ENCODE measurements at places on chromosomes 2 and 18.

DNA sequence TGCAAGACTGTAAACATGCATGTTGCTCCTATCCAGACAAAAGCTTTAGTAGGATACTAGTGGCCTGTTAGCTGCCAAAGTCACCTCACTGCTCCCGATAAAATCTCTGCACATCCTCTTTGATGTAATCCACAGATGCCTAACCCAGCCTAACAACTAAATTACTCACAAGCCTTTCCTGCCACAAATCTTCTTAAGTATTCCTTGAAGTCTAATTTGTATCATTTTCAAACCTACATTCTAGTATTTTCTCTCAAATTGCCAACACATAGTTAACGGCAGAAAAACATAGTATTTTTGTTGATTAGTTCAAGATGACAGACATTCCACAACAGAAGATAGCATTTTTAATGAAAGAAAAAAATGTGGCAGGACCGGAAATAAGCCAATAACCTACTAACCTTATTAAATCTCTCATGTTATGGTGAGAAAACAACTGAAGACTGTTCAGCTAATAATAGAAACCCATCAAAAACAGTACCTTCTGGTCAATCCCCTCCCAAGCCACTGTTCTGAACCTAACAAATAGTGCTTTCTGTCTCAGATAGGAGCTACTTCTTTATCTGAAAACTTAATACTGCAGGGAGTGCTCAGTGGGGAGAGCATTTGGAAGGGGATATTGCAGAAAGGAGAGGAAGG, at the start of gene MPP4:
Gene MPP4 (minus strand): TSS at position 57 of the 639 bp plus-strand sequence. CDS start 4,690 bp downstream, outside the sequence.
- DNase-seq, result no peak

- no peak for DNase-seq
Measured at GRCh38 chr2:105324732-105325131, 4.8 kb downstream of the TGFBRAP1 start.

GRCh38 chr2:42314892-42315468, 46.0 kb downstream of the COX7A2L start:
- no peak for DNase-seq

- no peak for DNase-seq
Measured at GRCh38 chr2:108612153-108612513, 77.9 kb downstream of the LIMS1 start.

DNA sequence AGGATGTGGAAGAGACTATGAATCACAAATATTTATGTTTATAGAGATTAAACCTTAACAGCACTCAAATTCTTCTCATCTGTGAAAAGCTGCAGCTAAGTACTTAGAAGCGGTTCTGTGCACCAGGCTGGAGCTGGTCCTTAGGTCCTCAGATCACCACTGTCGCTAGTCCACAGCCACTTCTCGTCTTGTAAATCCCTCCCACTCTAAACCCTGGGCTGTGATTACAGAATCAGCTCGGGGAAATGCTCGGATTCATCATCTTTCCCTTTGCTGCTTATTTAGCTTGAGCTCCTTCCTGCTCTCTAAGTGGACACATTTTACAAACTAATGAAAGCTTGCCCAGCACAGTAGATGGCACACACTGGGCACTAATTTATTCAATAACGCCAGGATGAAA, 61.7 kb downstream of the RNF152 start:
- DNase-seq, result no peak

- no peak for DNase-seq
Measured at GRCh38 chr18:5884375-5884774, 10.9 kb downstream of the TMEM200C start.

- DNase-seq, result no peak
Measured at GRCh38 chr2:132654968-132655367, 15.0 kb downstream of the LYPD1 start.

GRCh38 chr2:233821196-233821595, 33.1 kb downstream of the HJURP start:
- DNase-seq, result no peak

GRCh38 chr2:10356439-10356811, 53.7 kb downstream of the HPCAL1 start:
- no peak for DNase-seq

DNA sequence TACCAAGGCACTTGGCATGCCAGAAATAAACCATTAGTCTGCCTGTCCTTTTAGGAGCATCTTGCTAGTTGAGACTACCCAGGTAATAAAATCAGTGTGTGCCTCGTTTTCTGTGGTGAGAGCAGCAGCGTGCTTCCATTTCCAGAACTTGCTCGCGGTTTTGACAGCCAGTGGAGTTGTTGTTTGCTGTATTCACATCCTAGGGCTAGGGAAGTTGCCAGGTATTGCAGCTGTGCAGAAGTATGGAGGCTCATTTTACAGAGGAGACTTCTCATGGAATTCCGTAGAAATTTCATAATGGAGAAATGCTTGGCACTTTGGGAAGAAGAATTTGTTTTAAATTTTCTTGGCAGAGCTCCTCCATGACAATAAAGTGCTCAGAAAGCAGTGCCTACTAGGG, 1355.1 kb upstream of the ZEB2 start:
- DNase-seq, result peak; percentile 58

DNA sequence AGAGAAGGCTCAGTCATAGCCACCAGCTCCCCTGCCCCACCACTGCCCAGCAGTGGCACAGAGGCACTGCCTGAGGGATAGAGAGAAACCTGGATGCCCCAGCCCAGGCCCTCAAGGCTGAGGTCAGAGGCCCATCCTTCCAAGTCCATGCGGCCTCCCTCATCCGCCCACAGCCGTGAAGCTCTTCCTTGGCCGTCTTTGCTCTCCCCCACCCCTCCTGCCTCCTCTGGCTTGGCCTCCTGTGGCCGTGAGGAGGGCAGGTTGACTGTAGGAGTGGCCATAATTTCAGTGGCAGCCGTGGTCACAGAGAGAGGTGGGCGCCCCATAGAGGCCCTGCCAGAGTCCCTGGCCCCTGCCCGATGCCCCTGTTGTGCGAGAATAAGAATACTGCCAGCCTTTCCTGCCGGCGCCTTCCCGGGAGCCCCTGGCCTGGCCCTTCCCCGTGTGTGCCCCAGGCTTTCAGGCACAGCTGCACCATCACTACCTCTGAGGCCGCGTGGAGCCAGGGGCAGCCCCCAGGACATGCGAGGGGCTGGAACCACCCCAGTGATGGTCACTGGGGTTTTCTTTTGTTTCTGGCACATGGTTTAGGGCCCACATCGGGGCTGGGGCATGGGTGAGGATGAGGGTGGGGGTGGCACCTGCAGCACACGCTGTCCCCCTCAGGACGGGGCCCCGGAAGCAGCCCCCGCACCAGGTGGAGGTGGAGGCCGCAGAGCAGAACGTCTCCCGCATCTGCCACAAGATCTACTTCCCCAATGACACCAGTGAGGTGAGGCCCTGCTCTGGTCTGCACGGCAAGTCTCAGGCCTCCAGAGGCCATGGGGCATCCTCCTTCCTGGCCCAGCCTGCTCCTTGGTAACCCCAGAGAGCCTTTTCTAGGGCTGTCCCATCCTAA, 13.1 kb upstream of the GPR17 start:
- DNase-seq, result no peak

DNA sequence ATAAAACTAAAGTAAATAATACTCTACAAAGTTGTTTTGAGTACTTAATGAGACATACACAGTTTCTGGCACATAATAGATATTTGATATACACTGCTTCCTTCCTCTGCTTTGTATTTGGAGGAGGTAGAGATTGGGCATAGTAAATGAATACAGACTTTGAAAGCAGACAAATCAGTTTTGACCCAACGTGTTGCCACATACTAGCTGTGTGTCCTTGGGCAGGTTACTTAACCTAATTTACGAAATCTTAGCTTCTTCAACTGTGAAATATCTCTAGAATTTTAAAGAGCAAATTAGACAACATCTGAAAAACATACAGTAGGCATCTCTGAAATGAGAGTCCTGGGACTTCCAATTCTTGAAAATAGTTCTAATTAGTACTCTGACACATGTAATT, 425.4 kb downstream of the TGIF1 start:
- no peak for DNase-seq

Data from tongue (tissue), 3 donors.